ENCODE measurements at places on chromosomes 7 and 10.

- no peak for DNase-seq
These were observed 35.8 kb downstream of the IQUB start for GRCh38 chr7:123498601-123499000.

GRCh38 chr10:131675104-131675503 lies 225.7 kb upstream of the PPP2R2D start:
- no peak for DNase-seq

- no peak for DNase-seq
These were observed 1.2 kb downstream of the NUB1 start for GRCh38 chr7:151342811-151343210.

GRCh38 chr10:5071411-5072198 lies 22.6 kb upstream of the AKR1C3 start:
- no peak for DNase-seq

GRCh38 chr7:148543-148931 lies 43.8 kb upstream of the FAM20C start:
- DNase-seq: no peak

- no peak for DNase-seq
These were observed 9.8 kb downstream of the ZNF775 start for GRCh38 chr7:150388709-150389531.

GRCh38 chr7:121945480-121946236 lies 72.7 kb downstream of the PTPRZ1 start:
- DNase-seq: no peak

DNA sequence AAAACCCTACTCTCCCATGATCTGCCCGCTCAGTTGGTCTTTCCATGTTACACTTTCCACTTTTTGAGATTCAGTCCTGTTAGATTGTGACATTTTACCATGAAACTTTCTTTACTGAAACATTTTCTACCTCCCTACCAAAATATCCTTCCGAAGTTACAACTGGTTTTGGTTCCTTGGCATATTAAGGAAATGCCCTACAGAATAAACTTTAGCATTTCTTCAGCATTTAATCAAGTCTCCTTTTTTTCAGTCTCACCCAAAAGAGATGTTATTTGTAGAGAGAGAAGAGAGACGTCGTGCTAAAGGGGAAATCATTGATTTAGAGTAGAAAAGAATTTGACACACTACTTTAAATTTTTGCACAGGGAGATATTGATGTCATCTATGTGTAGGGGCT lies 9.7 kb upstream of the FEZF1 start:
- no peak for DNase-seq

- DNase-seq: no peak
These were observed 66.1 kb downstream of the CALML3 start for GRCh38 chr10:5590816-5591215.

DNA sequence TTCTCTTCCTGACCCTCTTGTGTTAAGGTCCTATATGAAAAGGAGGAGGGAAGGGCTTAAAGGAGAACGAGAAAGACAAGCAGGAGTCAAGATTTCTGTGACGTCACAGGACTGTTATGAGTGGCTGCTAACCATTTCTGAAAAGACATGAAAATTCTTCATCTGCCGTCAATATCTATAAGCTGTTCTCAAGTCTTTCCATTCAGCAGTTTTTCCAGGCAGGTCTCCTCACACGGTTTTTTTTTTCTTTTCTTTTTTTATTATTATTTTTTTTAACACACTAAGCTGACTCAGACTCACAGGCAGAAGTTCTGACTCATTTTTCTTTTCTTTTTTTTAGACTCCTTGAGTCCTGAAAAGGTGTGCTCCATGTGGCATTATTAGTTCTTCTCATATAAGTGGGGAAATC lies 72.0 kb downstream of the DGKI start:
- no peak for DNase-seq

DNA sequence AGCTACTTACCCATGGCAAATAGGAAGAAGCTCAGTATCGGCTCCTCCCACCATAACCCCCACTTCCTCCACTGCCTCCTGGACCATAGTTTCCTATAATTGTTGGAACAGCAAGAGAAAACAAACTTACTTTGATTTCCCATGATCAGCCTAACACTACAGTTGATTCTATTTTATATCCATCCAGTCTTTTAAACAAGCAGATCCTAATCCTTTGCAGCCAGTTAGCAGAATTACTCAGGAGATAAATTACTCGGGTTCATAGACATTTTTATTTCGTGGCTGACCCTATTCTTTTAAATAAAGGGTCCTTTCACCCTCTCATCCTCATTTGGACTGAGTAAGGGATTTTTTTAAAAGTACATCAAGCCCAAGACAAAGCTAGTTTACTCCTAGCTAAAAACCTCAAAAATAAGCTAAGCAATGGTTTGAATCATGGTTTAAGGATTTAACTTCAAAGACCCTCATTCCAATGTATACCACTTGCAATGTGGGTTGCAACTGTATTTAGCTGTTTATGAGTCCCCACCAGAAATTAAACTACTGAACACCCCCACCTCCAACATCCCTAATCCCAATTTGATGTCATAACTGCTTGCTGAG lies 8.0 kb downstream of the HNRNPA2B1 start:
- DNase-seq: no peak

DNA sequence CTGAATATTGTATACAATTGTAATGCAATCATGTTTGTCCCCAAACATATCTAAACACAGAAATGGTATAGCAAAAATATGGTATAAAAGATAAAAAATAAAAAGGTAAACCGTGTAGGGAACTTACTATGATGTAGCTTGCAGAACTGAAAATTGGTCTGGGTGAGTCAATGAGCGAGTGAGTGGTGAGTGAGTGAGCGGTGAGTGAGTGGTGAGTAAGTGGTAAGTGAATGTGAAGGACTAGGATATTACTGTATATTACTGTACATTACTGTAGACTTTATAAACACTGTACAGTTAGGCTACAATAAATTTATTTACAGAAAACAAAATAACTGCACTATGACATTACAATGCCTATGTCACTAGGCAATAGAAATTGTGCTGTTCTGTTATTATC lies 1163.2 kb upstream of the SORCS1 start:
- DNase-seq: no peak

DNA sequence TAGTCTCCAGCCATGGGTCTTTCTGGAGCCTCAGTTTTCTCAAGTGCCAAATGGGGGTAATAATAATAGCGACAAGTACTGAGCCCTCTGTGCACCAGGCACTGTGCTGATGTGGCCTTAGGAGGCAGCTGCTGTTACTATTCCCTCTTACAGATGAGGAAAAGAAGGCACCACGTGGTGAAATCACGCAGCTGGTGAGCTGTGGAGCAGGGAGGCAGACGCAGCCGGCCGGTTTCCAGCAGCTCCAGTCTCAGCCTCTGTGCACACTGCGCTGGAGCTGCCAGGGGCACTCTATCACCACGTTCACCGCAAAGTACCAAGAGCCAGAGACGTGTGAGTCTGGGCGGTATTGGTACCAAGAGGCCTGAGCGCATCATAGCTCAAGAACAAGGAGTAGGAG lies 9.6 kb downstream of the PYROXD2 start:
- DNase-seq: no peak

GRCh38 chr7:102444961-102445673 lies 11.7 kb downstream of the ORAI2 start:
- no peak for DNase-seq

DNA sequence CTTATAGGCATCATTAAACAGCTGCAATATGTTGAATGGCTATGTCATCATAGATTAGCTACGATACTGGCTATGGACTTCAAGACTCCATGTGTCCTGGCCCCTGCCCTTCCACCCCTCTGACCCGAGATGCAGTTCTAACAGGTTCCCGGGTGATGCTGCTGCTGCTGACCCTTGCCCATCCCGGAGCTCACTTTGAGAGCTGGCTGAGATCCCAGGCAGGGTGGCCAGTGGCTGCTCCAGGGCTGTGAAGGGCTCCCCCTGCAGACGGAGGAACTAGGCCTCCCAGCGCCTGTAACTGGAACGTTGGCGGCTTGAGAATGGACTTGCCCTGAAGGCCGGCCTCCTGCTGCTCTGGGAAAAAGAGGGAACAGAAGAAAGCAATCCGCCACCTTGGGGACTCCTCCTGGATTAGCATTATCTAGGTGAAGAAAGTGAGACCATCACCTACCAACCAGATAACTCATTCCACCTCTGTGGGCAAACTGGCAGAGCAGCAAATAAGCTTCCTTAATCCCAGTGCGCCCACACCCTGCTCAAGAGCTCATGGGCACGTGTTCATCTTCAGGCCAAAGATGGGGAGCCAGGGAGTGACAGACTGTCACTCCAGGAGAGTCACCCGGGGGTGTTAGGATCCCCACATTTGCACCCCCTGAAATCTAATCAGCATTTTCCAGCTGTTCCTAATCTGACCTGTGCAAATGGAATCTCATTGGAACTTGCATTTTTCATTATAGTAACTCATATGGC lies 56.8 kb downstream of the PARP12 start:
- DNase-seq: no peak

- no peak for DNase-seq
These were observed 434.4 kb downstream of the TCERG1L start for GRCh38 chr10:130877126-130877525.

GRCh38 chr10:124611738-124612137 lies 132.4 kb downstream of the FAM53B start:
- DNase-seq: no peak

DNA sequence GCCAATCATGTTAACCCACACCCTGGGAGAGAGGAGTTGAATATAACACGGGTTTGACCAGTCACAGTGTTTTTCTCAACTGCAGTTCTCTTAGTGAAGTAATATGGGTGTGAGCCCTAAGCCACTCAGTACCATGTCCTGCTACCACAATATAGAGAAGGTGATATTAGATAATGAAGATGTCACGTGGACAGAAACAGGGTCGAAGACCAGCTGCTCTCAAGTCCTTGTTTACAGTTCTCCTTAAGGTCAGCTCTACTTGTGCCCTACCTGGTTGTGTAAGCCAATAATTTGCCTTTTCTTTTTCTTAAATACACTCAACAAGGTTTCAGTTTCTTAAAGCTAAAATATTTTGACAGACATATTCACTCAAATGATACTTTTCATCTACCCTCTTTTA lies 128.3 kb upstream of the POT1 start:
- no peak for DNase-seq

GRCh38 chr10:27804136-27804535 lies 58.5 kb upstream of the MKX start:
- DNase-seq: no peak

DNA sequence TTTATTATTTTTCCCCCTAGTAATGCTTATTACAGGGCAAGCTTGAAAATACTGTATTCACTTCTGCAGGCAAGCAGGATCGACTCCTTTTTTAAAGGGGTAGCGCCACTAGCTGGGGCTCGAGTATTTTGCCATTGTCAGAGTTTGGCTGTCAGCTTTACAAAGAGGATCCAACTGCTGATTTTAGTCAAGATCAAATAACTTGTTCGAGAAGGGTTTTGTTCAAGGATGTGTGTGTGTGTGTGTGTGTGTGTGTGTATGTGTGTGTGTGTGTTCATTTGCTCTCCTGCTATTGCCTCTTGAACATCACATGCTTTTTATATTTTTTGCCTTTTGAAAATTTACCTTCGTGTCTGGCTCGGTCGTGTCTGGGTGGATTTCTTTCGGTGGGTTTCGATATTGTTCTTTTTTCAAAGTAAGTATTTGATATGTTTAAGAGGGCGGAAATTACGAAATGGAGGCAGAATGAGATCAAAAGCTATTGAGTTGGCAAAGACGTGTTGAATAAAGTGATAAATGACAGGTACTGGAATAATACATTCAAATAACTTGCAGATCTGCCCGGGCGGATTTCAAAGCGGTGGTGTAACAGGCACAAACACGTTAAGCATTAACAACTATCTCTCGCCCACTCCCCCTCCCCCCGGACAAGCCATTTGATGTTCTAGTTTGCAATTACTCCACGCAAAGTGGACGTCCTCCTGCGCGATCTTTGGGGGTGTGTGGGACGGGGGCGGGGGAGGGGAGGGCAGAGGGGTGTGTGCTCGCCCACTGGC lies 1.1 kb downstream of the ARID5B start:
- peak; percentile 54 for DNase-seq

DNA sequence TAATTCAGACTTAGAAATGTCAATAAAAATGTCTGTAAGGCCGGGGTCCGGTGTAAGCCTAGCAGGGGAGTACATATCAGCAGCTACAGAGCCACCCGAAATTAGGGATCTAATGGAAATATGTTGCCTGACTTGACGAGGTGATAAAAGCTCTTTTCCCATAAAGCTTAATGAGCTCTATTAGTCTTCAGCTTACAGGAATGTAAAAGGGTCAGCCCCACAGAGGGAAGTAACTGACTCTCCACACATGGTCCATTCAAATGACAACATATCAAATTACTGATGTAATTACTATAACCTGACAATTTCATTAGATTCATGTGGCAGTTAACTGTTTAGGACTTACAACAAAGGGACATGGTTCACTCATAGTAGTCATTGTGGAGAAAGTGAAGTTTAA lies 62.3 kb downstream of the ATE1 start:
- DNase-seq: no peak

DNA sequence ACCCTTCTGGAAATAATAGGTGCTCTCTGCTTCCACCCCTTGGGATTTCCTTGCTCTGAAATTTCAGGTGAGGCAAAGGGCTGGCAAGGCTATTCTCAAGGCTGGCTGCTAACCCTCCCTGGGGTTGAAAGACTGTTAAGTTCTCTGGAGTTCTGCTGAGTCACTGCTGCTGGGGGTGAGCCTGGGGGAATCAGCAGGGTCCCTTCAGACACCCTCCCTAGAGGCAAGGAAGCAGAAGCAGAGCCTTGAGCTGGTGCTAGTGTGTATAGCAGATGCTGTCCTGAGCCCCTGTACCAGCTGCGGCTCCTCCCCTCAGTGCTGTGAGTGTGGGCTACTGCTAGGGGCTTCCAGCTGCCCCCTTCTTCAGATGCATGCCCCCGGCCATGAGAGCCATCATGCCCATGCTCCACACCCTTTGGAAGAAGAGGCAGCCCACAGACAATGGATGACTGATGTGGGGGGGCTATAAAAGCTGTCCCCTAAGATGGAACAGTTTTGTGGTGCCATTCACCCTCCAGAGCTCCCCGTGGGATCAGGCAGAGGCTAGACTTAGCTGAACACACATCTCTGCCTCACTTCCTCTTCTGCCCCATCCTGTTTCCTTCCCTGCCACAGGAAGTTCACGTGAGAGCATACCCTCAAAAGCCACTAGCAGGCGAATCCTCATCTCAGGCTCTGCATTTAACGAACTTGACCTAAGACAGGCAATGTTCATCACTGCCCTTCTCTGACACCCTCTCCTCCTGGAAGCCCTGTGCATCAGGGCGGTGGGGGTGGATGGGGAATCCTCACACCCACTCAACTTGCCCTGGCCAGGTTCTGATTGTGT lies 91.8 kb downstream of the SH3PXD2A start:
- DNase-seq: peak; percentile 25

DNA sequence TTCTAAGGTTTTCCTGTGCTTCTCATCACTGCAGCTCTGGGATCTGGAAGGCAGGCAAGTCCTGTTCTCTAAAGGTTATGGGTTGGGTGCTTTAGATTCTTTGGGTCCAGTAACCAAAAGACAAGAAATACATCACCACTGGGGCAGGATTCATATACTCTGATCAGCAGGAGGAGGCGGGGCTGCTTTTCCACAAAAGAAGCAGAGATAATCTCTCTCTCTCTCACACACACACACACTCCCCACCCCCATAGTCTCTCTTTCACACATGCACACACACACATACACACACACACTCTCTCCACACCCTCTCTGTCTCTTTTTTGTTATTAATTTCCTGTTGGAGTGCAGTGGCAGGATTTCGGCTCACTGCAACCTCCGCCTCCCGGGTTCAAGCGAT lies 13.0 kb upstream of the ACBD5 start:
- DNase-seq: no peak

Measured in activated T-cell treated with anti-CD3 and anti-CD28 coated beads for 24 hours (primary cell).